ENCODE measurements at places on chromosomes 7 and 10.

GRCh38 chr10:132590094-132590751 lies 52.6 kb downstream of the INPP5A start:
- no peak for DNase-seq

- no peak for DNase-seq
Observed at GRCh38 chr10:91617072-91617609, 15.7 kb downstream of the PPP1R3C start.

DNA sequence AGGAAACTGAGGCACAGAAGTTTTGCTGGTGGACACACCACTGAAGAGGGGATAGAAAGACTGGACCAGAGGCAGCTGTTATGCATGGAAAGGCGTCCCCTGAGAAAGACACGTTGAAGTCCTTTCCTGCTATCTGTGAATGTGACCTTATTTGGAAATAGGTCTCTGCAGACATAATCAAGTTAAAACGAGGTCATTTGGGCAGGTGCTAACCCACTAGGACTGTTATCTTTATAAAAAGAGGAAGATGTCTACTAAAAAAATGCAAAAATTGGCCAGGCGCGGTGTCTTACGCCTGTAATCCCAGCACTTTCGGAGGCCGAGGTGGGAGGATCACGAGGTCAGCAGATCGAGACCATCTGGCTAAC lies 31.6 kb downstream of the ELMO1 start:
- no peak for DNase-seq

DNA sequence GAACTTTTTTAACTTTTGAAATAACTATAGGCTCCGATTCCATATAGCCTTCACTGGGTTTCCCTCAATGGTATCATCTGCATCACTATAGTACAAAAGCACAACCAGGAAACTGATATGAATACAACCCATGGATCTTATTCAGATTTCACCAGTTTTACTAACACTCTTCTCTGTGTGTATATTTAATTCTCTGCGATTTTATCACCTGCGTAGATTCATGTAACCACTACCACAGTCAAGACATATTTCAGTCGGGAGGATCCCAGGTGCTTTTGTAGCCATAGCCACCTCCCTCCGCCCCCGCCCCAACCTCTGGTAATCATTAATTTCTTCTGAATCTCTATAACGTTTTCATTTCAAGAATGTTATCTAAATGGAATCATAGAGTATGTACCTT lies 82.8 kb upstream of the C7orf33 start:
- no peak for DNase-seq

GRCh38 chr7:94276027-94276426 lies 118.7 kb upstream of the COL1A2 start:
- no peak for DNase-seq

DNA sequence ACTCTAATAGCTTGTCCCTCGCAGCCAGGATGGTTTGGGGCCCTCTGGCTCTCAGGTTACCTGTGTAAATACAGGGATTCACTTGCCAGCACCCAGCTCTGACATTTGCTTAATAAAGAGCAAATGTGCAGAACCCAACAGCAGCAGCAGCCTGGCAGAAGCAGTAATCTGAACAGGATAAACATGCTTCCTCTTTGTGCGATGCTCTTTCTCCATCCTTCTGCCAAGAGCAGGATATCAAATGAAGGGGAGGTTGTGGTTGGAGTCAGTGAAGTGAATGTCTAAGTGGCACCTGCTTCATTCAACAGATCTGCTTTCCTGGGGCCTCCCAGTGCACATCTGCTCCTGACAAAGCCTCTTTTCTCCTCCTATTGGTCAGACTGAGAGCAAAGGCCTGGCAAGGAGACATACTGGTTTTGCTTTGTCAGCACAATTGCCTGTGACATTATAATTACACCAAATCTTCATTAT lies 130.3 kb downstream of the NRF1 start:
- no peak for DNase-seq

GRCh38 chr7:20193242-20193777 lies 23.9 kb downstream of the MACC1 start:
- no peak for DNase-seq

DNA sequence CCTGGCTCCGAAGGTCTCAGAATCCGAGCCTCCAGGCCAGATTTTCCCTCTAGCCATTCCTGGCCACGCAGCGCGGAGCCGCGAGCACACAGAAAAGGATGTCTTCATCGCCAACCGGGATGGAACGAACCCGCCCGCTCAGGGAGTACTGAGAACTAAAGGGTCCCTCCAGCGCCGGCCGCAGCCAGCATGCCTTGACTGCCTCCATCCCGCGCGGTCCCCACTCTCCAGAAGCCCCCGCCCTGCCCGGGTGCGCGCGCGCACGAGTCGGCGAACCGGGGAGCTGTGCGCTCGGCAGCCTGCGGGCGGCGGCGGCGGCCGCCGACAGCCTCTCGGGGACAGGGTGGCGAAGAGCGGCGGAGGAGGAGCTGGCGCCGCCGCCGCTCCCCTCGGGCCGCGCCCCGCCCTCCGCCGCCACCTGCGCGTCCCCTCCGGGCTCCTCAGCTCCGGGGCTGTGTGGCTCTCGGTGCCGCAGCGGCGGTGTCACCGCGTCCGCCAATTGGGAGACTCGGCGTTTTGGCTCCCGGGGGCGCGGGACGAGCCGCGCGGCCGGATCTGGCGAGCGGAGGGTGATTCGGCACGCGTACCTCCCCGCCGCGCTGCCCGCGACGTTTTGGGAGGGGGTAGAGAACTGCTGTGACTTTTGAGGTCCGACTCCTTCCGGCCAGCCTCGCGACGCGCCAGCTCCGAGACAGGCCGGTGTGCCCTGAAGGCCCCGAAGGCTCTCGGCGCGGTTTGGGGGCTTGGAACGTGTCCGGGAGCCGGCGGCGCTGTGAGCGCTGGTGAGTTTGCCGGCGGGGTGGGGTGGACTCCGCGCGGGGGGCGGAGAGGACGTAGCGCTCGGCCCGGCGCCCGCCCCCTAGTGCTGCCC lies 453 bp upstream of the GALNT17 start:
- DNase-seq, result no peak

DNA sequence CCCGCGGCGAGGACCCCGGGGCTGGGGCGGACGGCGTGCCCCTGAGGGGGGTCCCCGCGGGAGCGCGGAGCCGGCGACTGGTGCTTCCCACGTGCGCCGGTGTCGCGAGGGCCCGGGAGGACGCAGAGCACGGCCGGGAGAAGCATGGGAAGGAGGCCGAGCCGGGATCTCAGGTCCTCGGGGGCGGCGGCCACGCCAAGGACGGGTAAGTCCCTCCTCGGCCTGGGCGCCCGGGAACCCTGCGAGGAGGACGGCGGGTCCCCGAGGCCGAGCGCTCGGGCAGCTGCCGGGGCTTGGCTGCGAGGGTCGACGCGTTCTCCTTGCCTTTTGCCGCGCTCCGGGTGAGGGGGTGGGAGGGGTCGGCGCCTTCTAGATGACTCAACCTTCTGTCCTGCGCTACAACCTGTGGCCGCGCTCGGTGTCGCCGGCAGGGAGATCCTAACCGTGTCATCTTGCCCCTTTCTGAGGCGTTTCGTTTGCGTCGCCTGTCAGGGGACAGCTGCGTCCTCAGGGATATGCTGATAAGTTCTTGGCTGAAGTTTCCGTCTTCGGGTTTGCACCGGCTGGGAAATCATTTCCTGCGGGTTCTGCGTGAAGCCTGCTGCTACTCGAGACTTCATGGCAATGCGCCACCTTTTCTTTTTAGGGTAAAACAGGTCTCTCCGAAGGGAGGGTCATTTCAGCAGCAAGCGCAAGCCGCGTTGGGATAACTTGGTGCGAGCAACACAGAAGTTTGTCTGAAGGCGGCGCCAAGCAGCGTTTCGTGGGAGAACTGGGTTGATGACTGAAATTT lies 529 bp downstream of the TASOR2 start:
- DNase-seq, result peak; percentile 73

- peak; percentile 11 for DNase-seq
Observed at GRCh38 chr7:2018569-2019460, 213.9 kb downstream of the MAD1L1 start.

DNA sequence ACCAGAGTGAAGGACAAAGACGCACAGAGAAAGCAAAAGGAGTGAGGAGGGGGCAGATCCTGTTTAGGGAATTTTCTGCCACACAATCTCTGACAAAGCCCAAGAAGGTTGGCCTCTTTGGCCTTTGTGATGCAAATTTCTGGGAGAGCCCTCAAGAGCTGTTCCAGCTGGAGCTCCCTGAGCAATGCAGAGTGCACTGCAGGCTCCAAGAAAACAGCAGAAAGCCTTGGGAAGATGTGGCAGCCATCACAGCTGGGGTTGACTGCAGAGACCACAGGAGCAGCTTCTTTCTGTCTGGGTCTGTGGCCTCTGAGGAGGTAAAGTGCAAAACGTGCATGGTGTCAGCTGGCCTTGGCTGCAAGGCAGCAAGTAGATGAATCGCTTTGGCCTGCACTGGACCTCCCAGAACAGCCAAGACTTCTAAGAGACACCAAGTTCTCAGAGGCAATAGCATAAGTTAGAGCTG lies 200.2 kb downstream of the ELMO1 start:
- no peak for DNase-seq

DNA sequence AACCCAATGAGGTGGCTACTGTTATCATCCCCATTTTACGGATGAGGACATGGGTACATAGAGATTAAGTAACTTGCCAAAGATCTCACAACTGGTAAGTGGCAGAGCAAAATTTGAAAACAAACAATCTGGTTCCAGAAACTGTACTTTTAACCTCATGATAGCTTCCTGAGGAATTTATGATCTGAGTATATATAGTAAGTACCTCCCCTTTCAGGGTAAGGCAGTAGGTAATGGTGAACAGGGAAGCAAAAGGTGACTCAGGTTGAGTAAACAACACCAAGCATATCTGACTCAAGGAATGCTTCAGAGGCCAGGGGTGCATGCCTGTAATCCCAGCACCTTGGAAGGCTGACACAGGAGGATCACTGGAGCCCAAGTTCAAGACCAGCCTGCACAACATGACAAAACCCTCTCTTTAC lies 21.1 kb downstream of the KLLN start:
- no peak for DNase-seq

DNA sequence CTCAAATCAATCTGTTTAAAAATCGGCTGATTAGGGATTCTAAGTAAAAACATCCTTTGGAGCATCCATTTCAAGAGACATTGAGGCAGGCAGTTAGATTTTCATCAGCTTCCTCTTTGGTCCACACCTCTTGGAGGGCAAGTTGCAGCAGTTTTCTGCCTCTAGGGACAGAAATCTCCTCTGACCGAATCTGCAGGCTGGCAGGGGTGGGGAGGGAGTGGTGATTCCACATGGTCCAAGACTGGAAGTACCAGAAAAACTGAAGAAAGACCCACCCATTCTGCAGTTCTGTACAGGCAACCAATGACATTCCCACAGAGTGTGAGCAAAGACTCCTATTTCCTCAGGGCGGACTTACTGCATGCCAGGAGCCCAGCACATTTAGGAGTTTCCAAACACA lies 29.0 kb downstream of the FGFBP3 start:
- DNase-seq, result no peak
